Activated gamma-delta T cell (primary cell): ENCODE measurements at places on chromosomes 6 and 20.

- no peak for DNase-seq
These were observed 613 bp upstream of the DLL1 start for GRCh38 chr6:170291271-170292110.

DNA sequence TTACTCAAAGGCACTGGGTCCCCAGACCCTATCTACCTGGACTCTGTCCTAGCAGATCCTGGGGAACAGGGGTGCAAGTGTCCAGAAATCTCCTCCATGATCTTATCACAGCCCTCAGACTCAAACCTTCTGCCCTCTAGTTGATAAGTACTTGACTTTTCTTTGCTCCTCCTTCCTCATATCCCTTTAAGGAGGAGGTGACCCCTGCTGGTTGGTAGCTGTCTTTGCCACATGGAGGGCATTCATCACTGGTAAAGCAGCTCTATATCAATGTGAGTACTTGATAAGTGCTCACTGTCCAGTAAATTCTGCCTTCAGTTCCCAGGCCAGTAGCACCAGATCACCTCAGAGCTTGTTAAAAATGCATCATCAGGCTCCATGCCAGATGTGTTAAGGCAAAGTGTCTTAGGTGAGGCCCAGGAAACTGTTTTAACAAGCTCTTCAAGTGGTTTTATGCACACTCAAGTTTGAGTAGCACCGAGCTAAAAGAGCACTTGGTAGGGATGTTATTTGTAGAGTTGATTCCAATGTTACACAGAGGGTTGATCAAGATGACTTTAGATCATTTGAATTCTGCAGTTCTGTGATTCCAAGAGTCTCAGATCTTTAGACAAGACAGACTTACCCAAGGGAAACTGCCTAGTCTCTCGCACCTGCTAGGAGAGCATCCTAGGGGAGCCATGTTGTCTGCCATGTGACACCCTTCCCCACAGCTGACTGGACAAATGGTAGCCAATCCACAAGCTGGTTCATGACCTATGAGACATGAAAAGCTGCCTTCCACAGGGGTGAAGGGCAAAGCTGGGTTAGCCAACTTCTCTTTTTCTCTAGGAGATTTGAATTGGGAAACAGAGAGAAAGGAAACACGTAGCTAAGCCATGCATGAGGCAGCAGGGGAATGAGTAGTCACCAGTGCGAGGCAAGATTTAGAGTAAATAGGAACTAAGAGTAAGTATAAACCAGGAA, 18.6 kb downstream of the TREML2 start:
- no peak for DNase-seq

DNA sequence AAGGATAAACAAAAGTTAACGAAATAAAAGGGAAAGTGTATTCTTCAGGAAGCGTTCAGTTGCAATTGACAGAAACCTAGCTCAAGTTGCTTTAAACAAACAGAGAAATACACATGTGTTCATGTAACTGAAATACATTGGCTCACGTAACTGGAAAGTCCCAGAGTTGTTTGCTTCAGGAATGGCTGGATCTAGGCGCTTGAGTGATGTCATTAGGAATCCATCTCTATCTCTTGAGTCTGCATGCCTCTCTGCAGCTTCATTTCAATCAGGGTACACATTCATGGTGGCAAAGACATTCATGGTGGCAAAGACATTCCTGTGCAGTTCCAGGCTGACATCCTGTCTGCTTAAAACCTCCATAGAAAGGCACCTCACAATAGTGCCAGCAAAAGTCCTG, 45.4 kb upstream of the EYA2 start:
- no peak for DNase-seq

- DNase-seq: no peak
These were observed 15.8 kb downstream of the GJA1 start for GRCh38 chr6:121451250-121451649.

- no peak for DNase-seq
These were observed 92.4 kb upstream of the CD83 start for GRCh38 chr6:14025160-14025559.

GRCh38 chr20:62030834-62031434, 34.7 kb downstream of the TAF4 start:
- no peak for DNase-seq

DNA sequence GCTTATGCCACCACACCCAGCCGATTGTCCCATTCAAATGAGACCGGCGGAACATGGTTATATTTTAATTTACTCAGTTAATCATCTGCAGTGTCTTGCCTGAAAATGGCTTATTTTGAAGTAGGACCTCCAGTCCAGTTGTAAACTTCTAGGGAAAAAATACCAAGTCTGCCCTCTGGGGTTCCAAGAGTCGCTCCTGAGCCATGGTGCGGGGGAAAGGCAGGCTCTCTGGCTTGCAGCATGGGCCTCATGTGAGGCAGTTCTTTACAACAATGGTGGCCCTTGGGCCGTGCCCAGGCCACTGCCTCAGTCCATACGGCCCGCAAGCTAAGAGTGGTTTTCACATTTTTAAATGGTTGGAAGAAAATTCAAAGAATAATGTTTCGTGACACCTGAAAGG, 62.7 kb upstream of the XRN2 start:
- no peak for DNase-seq

GRCh38 chr6:11292594-11293236, 60.2 kb upstream of the NEDD9 start:
- no peak for DNase-seq

- DNase-seq: no peak
These were observed 39.6 kb upstream of the RCAN2 start for GRCh38 chr6:46530896-46531295.

GRCh38 chr20:8706961-8707700, 361.8 kb upstream of the PLCB4 start:
- DNase-seq: no peak

DNA sequence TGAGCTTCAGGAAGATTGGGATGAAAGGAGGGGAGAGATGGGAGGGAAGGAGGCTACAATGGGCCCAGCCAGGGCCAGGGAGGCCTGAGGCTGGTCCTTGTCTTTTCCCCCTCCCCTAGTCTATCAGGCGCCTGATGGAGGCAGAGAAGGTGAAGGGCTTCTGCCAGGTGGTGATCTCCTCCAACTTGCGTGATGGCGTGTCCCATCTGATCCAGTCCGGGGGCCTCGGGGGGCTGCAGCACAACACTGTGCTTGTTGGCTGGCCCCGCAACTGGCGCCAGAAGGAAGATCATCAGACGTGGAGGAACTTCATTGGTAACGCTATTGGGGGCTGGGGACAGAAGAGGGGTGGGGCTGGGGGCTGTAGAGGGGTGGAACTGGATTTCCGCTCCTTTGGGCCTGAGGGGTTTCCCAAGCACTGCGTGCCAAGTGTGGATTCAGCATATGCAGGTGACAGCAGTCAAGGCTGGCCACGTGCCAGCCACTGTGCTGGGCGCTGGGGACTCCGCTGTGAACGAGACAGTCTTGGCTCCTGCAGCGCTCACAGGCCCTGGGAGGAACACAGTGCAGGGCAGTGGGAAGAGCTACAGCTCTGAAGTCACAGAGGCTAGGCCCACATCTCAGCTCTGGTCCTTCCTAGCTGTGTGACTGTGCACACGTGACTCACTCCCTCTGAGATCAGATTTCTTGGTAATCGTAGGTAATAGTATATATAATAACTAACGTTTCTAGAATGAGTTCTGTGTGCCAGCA, 22.7 kb downstream of the SLC12A5 start:
- DNase-seq: no peak

DNA sequence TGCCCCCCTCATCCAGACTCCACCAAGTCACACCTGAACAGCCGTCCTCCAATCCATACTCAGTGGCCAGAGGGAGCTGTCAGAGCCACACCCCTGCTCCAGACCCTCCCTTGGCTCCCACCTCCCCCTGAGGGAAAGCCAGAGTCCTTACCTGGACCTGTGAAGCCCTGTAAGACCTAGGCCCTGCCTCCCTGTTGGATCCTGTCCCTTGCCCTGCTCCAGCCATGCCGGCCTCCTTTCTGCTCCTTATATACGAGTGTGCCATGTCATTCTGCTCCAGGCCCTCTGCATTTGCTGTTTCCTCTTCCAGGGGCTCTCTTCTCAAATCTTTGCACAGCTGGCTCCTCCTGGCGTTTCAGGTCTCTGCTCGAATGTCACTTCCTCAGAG, 100.3 kb upstream of the MYL9 start:
- DNase-seq: no peak

DNA sequence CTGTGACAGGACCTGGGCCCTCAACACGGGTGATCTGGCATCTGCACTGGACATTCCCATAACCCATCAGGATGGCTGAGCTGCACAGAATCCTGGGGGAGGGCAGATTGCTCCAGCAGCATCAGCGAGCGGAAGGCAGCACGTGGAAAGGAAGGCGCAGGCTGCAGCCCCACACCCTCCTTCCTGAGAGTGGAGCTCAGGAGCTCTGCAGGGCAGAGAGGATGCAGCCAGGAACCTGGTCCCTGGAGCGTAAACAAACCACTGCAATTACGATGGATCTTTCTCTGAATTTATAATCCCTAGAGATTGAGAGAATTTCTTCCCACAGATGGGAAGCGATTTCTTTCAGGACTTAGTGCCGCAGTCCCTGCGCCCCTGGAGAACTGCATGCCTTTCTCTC, 39.7 kb upstream of the EMILIN3 start:
- DNase-seq: no peak

DNA sequence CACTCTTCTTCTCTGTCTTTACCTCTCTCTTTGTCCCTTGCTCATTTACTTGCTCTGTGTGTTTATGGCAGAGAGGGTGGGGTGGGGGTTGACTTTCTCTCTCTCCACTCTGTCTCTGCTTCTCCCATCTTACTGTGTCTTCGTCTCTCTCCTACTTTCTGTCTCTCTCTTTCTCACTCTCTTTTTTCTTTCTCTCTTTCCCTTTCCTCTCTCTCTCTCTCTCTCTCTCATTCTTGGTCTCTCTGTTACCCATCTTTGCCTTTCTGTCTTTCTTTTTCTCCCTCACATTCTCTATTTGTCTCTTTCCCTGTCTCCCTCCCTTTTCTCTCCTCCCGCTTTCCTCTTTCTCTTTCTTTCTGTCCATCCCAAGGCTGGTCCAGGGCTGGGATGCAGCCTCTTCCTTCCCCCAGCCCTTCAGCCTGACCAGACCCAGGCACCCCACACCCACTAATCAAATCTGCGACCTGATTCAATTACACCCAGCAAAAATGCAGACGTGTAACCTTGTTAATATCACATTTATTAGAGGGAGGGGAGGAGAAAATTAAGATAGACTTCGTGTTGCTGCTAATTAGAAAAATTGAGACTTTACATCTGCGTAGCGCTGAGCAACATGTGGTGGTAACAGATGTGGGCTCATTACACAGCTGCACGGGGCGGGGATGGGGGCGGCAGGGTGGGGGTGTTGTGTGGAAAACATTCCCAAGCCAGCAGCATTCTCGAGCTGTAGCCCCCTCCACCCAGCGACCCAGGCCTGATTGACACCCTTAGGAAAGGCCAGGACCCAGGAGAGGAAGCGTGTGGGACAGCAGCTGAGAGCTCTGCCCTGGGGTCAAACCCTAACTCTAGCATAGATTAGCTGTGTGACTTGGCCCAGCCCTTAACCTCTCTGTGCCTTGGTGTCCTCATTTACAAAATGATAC, 124.9 kb upstream of the MAFB start:
- no peak for DNase-seq

- DNase-seq: no peak
These were observed 86.4 kb upstream of the FOXP4 start for GRCh38 chr6:41459738-41460137.

DNA sequence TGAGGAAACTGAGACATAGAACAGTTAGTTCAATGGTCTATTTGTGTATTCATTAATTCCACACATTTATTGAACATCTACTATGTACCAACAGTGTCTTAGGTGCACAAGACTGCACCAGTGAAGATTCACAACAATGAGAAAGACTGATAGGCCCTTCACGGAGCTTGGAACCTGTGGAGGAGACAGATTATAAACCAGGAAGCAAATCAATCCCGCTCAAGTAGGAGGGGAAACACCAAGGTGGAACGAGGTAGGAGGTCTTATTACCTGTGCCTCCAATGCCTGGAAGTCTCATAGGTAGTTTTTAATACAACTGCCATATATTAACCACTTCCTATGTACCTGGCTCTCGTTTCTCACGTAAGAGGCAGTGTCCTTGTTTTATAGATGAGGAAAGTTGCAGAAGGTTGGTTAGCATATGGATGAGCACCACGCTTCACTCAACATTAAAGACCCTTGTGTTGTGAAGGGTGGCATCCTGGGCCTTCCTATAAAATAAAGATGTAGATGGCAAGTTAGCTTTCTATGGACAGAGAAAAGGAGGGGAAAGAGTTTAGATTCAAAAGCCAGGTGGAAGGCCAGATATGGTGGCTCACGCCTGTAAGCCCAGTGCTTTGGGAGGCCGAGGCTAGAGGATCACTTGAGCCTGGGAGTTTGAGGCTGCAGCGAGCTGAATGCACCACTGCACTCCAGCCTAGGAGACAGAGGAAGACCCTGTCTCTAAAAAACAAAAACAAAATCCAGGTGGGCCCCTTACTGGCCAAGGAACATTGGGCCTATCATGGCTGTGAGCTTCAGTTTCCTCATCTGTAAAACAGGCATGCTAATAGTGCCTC, 45.1 kb downstream of the SLC13A3 start:
- DNase-seq: no peak

DNA sequence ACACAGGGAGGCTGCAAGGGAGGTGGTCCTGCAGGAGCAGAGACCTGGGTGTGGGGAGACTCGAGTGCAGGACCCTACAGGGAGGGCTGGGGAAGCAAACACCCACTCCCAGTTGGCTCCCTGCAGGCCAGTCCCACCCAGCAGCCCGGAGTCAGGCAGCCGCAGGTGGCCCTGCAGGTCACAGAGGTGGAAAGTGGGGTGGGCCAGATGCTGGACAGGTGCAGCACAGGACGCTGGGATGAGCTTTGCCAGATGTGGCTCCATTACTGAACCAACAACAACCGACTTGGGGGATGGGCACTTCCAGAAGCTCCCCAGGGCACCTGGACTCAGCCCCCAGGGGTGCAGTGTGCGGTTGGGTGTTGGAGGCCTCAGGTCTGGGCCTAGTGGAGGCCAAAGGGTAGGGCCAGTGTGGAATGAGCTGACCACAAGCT, 26.6 kb upstream of the MYT1 start:
- no peak for DNase-seq

GRCh38 chr20:20003031-20003954, 13.9 kb upstream of the NAA20 start:
- DNase-seq: no peak
